ENCODE measurements at places on chromosomes 1 and 21.

DNA sequence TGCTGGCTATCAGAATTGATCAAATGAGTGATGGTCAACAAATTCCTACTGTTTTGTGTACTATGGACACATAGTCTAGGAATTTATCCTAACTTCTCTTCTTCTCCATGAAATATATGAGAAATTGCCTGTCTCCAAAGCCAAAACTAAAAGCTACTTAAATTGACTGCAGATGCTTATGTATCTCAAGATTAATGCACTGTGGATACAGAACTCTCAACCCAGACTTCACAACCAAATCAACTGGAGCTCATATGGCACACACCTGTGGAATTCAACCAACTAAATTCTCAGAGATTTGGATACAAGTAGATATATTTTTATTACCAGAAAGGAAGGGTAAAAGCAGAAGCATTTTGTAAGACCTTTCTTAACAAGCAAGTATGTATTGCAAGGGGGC lies 566.1 kb downstream of the LTN1 start:
- no peak for DNase-seq

DNA sequence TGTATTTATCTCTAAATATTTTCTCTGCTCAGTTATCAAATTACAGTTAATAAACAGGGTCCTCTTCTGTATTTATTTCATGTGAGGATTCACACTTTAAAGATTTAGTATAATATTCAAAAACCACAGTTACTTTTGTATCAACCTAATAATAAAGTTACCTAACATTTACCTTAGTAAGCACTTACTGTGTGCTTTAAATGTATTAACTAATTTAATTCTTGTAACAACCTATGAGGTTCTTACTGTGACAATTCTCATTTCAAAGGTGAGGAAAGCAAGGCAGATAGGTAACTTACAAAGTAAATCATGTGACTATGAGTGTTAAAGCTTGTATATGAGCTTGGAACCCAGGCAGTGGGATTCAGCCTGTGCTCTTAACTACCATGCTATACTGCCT lies 30.2 kb downstream of the DNAH14 start:
- no peak for DNase-seq

GRCh38 chr1:4172644-4173599 lies 272.9 kb upstream of the C1orf174 start:
- DNase-seq = no peak

DNA sequence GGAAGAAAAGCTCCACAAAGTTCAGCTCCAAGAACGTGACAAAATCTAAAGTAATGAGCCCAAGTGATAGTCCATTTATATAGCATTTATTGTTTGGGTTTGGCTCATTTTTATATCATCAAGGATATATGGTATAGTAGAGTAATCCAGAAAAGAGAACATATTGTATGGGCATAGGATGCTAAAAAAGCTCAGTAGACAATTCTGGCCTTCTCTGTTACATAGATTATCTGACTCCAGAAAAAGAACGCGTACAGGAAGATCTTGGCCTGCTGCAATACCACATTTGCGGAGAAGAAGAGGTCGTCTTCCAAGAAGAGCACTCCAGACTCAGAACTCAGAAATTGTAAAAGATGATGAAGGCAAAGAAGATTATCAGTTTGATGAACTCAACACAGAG lies 43.8 kb downstream of the TMED5 start:
- DNase-seq = no peak

GRCh38 chr1:3675436-3675835 lies 23.1 kb downstream of the TP73 start:
- no peak for DNase-seq

DNA sequence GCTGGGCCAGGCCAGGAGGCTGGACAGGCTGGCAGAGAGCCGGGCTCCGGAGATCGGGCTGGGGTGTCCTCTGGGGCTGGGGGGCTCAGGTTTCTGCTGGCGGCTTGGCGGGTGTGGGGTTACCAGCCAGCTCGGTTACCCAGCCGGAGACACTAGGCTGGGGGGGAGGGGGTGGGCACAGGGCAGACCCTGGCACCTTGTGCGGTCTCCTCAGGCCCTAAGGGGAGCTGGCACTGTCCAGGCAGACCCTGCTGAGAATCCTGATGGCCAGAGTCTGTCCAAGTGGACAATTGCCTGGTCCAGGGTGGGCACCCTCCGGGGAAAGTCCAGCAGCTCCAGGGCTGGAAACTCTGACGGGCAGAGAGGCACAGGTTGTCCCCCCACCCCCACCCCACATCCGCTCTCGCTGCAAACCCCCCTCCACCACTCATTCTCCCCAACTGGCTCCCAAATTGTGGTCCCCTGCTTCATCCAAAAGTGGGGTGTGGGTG lies 6.7 kb downstream of the ZBTB7B start:
- DNase-seq = no peak

DNA sequence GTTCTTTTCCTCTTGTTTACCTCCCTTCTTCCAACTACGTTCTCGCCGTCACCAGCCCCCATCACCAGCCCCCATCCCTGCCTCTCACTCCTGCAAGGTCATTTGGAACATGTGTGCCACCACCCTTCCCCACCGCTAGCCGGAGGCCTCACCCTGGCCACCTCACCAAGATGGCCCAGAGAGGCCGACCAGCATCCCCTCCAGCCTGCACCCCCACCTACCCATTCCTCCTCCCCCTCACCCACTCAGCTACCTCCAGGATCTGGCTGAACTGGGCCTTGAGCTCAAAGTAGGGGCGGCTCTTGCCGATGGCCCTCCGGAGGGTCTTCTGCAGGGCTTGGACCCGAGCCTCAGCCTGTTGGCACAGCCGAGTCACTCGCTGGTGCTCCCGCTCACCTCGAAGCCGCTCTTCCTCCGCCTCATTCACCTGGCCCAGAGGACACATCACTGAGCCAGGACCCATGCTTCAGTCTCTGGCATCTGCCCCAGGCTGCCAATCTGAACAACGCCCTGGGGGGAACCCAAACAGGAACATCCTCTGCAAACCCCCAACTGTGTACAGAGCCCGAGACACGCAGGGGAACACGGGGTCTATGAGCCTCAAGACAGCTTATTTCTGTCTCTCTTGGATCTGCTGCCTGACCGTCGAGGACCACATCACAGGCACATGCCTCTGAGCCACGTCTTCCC lies 12.8 kb downstream of the SH3BP5L start:
- no peak for DNase-seq

DNA sequence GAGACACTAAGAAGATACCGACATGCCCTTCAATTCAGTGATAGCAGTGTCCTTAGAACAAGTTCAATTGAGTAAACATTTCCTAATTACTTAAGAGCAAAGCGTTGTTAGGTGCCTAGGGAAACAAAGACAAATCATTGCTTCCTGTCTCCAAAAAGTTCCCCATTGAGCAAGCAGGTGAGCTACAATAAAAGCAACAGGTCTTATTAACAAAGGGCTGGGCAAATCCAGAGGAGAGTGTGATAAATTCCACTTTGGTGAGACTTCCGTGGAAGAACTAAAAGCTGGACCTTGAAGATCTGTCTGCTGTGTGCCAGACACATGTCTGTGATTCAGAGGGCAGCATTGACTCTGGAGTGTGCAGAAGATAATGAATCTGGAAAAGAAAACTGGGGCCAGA lies 1.9 kb upstream of the TUT4 start:
- no peak for DNase-seq

DNA sequence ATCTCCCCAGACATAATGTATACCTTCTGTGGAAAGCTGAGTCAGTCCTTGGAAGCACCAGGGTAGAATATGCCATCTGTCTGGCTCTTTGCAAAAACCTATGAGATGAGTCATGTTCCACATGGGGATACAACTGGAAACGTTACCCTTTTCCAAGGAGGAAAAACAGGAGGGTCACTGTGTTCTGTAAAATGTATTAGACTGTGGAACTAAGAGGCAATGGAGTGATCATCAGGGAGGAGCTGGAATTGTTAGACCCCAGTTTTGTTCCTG lies 16.1 kb upstream of the PSMD4 start:
- peak; percentile 77 for DNase-seq

DNA sequence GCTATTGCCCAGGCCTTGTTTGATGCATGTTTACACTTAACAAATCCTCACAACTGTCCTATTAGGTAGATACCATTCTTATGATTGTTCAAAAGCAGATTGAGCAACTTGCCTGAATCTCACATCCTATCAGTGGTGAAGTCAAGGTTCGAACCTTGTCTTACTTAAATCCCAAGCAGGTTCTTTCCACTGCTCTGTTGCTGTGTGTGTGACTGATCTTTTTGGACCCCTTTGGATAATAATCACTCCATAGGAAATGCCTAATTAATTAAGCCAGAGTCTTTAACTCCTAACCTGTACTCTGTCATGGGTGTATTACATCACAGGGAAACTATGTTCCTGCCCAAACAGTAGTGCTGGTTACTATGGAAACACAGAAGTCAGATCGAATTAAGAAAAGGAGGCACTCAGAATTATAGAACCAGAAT lies 84.2 kb downstream of the SPATA46 start:
- DNase-seq = no peak

DNA sequence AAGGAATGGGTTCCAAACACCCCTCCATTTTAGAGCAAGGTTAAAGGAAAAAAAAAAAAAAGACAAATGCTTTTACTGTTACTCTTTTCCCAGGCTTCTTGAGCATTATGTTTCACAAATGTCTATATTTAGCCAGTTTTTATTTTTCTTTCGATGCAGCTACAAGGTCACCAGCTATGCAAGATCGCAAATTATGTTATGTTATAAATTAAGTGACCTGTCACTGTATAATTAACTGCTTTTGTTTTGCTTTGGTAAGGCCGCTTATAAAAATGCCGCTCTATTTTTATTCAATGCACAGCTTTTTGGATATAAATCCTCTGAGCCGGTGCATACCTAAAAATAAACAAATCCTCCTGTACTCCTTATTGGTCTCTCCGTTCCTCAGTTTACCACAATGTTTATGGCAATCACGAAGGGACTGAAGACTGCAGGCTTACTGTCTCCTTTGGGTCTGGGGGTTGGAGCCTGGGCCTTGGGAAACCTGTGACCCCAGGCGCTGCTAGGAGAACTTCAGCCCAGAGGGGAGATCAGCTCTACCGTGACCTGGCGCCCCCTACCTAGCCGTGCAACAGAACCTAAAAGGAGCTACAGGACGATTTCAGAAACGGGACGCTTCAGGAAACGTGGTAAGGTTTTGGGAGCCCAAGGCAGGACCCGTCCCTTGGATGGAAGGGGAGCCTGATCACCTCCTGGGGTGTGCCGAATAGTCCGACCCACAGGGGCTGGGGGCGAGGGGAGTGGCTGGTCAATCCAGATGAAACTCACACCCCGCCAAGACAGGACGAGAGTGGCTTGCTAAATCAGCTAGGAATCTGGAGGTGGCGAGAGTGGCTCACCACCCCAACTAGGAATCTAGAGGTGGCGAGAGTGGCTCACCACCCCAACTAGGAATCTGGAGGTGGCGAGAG lies 101.2 kb upstream of the CD55 start:
- DNase-seq = no peak

DNA sequence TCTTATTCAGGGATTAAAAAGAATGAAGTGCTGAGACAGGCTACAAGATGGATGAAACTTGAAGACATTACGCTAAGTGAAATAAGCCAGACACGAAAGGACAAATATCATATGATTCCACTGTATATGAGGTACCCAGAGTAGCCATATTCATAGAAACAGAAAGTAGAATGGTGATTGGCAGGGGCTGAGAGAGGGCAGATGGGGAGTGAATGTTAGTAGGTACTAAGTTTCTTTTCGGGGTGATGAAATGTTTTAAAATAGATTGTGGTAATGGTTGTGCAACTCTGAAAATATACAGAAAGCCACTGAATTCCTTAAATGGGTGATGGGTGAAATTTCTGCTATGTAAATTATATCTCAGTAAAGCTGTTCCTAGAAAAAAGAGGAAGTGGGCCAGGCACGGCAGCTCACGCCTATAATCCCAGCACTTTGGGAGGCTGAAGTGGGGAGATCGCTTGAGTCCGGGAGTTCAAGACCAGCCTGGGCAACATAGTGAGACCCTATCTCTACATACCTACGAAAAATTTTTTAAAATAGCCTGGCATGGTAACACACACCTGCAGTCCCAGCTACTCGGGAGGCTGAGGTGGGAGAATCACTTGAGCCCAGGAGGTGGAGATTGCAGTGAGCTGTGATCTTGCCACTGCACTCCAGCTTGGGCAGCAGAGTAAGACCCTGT lies 15.9 kb downstream of the SLC27A3 start:
- DNase-seq = peak; percentile 90

- no peak for DNase-seq
These were observed 469.8 kb downstream of the USP25 start for GRCh38 chr21:16199539-16199938.

GRCh38 chr21:45109831-45110492 lies 35.6 kb downstream of the ADARB1 start:
- DNase-seq = no peak

- DNase-seq = no peak
These were observed 8.5 kb downstream of the AGT start for GRCh38 chr1:230705289-230706019.

DNA sequence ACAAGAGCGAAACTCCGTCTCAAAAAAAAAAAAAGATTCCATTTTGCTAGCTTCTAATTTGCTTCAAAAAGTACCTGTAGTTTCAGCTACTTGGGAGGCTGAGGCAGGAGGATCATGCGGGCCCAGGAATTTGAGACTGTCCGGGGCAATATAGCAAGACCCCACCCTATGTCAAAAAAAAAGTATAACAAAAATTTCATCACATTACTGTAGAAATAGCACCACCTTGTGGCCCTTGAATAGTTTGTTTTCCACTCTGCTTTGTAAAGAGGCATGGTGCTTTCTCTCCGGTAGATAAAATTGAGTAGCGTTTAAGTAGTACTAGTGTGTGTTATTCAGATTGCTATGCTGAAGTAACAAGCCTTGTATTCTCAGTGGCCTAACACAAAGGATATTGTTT lies 18.2 kb upstream of the MSTO1 start:
- peak; percentile 11 for DNase-seq

GRCh38 chr1:155913969-155914757 lies 3.0 kb upstream of the RIT1 start:
- DNase-seq = no peak

- DNase-seq = no peak
These were observed 57.4 kb downstream of the KCNK1 start for GRCh38 chr1:233671286-233671685.

DNA sequence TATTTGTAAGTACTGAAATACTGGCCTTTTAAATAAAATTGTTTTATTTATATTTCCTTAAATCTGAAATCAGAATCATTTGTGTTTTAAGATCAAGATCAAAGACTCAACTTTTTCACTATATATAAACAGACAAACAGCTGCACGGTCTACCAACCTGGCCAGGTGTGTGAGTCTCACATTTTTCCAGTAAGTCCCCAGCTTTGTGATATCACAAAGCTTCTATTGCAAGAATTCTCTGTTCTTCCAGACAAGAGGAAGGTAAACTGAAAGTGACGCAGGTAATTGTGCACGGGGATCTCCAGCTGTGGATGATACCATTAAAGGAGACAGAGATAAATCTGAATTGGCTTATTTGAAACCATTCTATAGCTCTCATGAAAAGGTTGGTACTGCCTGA lies 41.2 kb upstream of the CYP2J2 start:
- DNase-seq = no peak

GRCh38 chr1:75125161-75125726 lies 8.9 kb upstream of the LHX8 start:
- DNase-seq = no peak

Measured in GM04503 (cell line).